EL (cell line): ENCODE measurements at places on chromosomes 12 and 14.
A peak's percentile ranks its signal among the peaks of the same experiment; 100 is the strongest.

DNA sequence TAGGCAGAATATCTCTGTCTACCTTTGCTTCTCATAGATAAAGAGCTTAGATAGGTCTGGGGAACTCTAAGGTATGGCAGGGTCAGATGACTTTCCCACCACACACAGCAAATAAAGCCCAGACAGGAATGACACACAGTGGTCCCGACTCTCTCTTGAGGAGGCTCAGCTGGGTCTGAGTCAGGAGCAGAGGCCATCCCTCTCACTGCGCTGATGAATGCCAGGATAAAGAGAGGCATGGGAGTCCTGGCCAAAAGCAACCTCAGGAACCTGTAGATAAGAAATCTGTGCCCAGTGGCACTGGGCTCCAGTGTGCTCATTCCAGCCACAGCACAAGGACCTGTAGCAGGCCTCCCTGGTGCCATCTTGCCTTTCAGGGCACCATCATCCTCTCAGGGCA is 129.4 kb upstream of the PARP11 start:
- no peak for DNase-seq

GRCh38 chr14:71497645-71498086 is 434.6 kb upstream of the RGS6 start:
- peak; percentile 41 for DNase-seq

DNA sequence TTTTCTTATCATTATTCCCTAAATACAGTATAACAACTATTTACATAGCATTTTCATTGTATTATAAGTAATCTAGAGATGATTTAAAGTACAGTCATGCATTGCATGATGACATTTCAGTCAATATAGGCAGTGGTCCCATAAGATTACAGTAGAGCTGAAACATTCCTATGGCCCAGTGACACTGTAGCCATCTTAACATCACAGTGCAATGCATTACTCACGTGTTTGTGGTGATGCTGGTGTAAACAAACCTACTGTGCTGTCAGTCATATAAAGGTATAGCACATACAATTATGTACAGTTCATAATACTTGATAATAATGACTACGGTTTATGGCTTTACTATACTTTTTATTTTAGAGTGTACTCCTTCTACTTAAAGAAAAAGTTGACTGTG is 13.3 kb downstream of the LLPH start:
- no peak for DNase-seq

DNA sequence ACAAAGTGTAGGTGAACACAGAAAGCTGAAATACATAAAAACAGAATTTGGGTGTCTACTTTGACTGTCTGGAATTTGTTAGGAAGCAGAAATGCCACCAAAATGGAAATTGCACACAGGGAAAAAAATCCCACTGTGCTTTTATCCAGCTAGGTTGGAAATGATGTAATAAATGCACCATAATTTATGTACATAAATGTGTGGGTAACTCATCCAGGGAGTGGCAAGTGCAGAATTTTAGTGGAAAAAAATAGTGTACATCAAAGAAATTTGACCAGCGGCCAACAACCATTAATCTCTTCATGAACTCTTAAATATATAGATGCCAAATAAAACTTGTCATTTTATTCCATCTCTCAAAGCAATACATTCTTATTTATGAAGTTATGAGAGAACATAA is 105.6 kb downstream of the LLPH start:
- no peak for DNase-seq

DNA sequence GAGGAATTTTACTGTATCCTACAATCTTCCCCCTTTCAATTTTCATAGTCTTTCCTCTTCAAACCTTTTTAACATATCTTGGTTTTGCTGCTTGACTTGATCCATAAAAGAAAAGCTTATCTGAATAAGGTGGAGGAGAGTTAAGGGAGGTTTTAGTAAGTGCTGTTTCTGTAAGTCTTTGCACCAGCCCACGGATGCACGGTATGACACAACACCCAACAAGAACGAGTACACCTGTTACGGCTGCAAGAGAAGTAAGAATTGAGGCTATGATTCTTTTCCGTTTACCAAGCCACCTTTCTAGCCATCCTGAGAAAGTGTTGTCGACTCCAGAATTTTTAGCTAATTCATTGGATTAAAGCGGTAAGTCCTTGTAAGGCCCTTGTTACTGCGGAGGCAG is 26.1 kb upstream of the CPNE8 start:
- DNase-seq, result no peak

DNA sequence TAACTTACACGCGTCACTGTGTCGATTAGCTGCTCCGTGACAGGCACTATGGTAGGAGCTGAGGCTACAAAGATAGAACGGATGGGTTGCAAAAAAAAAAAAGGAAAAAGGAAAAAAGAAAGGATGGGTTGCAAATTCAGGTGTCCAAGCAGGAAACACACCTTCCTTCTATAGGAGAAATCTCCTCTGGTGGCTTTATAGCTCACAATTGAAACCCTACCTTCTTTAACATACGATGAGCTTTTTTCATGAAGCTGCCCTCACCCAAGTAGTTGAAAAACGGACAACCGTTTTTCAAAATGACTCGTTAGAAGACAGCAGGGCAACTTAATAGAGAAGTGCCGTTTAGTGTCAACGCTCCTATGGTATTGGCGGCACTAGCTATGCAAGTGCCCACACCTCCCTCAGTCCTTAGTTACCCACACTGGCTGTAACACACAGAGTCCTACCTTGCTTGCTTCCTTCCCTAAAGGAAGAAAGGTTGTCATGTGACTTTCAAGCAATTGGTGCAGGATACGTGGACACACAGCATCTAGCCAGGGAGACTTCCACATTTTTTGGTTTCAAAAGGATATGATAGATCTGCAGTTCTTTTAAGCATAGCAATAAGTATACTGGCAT is 682 bp upstream of the TRIP11 start:
- DNase-seq, result peak; percentile 33
